Left lung (tissue), 14 donors: ENCODE measurements at places on chromosomes 13 and 19. TPM values are rescaled to one million over a fixed set of nuclear protein-coding genes. Genes with fewer than 3 reads are reported as not detected.

Gene PLK5
- polyA plus RNA-seq: 0.19 TPM

Gene CYP2A6
- 0.54 TPM for polyA plus RNA-seq

Gene HIF3A
- polyA plus RNA-seq: 199 TPM

Gene SERPINE3
- 0.74 TPM for polyA plus RNA-seq

- no peak for DNase-seq
Observed at GRCh38 chr13:63156816-63157215, 1741.2 kb upstream of the PCDH20 start.

GRCh38 chr13:23915308-23915707, 18.0 kb upstream of the C1QTNF9B start:
- DNase-seq: no peak

- DNase-seq: no peak
Observed at GRCh38 chr13:100584896-100585295, 3.7 kb downstream of the GGACT start.

DNA sequence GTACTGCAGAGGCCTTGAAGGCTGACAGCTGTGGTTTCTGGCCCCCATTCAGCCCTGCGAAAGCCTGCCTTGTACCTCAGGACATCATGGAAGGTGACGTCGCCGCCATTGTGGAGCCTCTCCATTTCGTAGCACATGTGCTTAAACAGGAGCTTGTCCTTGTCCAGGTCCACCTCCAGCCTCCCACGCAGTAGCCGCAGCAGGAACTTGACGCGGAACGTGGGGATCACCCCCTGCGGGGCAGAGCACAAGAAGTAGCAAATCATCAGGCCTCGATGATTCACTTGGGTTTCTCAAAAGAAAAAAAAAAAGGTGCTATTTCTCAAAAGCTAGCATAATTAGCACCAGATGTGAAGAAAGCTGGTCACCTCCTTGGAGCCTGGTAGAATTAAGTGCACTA, 351.0 kb downstream of the NALCN start:
- no peak for DNase-seq

GRCh38 chr13:101092985-101093384, 323.3 kb downstream of the NALCN start:
- DNase-seq: no peak

GRCh38 chr13:73325723-73326558, 267.1 kb downstream of the KLF5 start:
- DNase-seq: no peak

DNA sequence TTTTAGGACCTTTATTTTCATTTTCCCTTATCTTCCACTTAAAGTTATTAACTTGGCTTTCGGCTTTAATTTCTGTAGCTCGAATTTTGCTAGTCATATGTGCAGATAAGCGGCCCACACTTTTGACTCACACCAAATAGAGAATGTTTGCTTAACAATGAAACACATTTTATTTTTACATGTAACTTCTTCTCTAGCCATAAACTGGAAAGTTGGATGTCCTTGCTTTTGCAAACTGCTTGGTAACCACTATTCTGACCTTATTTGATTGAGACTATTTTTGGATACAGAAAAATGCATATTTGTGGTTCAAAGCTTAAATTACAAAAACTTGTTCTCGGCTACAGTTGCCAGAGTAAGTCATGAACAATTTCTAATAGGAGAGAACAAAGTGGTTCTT, 600.0 kb downstream of the KCTD12 start:
- no peak for DNase-seq

DNA sequence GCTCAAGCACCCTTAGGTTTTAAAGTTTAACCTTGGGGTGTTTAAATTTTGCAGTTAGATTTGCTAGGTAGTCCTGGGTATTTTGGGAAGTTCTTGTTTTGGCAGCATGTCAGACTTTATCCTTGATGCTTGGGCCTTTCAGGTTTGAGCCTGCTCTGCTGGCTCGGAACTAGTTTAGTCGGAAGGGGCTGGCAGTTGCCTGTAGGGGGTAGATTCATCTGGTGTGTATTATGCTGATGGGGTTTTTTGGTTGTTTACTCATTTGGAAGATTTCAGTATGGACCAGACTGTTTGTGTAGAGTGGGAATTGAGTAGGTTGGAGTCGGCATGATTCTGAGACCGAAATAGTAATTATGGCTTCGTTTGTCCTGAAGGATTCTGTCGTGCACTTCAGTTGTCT, 15.1 kb downstream of the ILF3 start:
- no peak for DNase-seq
